ENCODE measurements at places on chromosomes 2 and 18. TPM values are rescaled to one million over a fixed set of nuclear protein-coding genes. Genes with fewer than 3 reads are reported as not detected.

The ITPRID2 gene
- 142 TPM for polyA plus RNA-seq

The C2orf74 gene
- 41.0 TPM for polyA plus RNA-seq

The MEMO1 gene
- 35.7 TPM for polyA plus RNA-seq

The UGT1A4 gene
- not detected for polyA plus RNA-seq

The IL36B gene
- polyA plus RNA-seq: not detected

The LYPD1 gene
- 67.8 TPM for polyA plus RNA-seq

The TFPI gene
- 40.8 TPM for polyA plus RNA-seq

The CCDC68 gene
- polyA plus RNA-seq: 7.9 TPM

The CCDC150 gene
- 23.2 TPM for polyA plus RNA-seq

The DTNA gene
- polyA plus RNA-seq: 18.7 TPM

The RGPD4 gene
- 0.06 TPM for polyA plus RNA-seq

The CFAP65 gene
- 0.73 TPM for polyA plus RNA-seq

The B4GALT6 gene
- 15.1 TPM for polyA plus RNA-seq

DNA sequence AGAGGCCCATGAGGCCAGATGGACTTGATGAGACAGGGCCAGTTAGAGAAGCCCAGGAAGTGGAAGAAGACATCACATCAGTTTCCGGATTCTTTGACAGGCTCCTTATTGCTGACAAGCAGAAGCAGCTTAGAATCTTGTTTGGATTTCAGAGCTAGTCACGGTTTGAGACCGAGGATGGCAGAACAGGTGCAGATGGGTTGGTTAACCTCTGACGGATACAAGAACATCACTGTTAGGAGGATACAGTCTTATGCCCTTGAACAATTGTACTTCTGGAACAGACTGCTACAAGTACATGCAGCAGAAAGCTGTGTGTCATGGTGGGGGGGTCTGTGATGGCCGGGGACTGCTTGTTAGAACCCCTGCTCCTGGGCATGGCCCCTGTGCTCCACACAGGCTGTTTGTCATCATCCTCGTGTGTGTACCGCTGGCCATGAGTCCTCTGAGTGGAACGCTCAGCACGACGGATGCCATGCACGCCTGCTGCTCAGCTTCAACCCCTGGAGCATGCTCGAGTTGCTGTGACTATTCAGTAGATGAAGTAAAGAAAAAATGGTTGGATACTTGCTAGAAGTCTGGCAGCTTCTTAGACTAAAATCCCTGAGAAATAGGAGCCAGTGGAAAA, 217.7 kb downstream of the SH3RF3 start:
- no peak for DNase-seq

GRCh38 chr2:112622528-112622849, 23.2 kb upstream of the SLC20A1 start:
- no peak for DNase-seq

DNA sequence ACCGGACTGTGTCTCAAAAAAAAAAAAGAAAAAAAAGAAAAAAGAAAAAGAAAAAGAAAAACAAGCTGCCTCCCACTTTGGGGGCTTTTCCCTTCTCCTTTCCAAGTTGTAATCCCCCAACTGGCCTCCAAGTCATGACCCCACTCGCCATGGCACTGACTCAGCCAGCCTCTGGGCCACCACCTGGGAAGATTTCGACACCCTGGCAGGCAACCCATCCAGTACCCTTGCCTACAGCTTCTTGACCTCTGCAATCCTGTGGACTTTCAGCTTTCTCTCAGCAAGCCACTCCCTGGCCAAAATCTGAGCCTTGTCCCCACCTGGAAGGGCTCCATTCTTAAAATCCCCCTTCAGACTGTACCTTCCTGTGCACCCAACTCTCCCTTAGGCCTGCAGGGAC, 22.3 kb upstream of the FOSL2 start:
- DNase-seq: no peak

DNA sequence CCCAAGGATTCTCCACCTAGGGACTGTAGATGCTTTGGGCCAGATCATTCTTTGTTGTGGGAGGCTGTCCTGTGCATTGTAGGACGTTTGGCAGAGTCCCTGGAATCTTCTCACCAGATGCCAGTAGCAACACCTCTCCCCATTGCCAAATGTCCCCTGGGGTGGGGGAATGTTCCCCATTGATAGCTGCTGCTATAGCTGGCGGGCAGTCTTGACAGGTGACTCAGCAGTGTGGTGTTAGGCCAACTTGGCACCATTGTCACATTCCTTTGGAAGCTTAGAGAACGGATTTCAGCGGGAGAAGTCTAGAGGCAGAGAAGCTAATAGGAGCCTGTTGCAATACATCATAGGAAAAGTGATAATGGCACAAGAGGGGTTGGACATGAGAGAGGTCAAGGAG, 495.7 kb upstream of the SMIM21 start:
- DNase-seq: no peak

DNA sequence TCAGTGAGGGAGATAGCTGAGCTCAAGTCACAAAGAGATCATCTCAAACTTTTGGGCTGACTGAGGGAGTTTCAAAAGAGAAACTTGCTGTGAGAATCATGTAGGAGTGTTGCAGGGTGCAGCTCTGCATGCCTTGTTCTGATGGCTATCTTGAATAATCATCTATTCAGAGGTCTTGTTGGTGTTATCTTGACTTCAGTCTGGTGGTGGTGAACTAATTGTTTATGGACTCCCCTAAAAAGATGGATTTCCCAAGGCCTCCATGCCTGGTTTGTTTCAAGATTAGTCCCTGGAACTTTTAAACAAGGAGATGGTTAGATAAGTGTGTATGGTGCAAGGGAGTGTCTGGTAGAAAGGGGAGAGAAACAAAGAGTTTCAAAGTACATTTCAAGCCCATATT, 29.8 kb downstream of the SLC39A6 start:
- DNase-seq: no peak

DNA sequence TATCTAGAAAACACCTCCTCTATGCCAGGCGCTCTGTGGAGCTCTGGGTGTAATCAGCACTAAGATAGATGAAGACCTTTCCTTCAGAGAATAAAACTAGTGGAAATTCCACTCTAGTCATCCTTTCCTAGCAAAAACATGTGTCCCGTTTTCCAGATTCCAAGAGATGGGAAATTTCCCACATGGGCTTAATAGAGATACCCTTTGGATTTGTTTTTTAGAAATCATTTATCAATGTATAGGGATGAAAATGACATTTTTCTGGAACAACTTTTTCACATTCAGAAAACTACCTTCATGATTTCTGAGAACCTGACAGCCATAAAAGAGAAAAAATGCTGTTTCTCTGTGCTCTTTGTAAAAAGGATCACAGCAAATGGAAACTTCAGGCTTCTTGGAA, 152.1 kb downstream of the NCKAP5 start:
- DNase-seq: no peak

DNA sequence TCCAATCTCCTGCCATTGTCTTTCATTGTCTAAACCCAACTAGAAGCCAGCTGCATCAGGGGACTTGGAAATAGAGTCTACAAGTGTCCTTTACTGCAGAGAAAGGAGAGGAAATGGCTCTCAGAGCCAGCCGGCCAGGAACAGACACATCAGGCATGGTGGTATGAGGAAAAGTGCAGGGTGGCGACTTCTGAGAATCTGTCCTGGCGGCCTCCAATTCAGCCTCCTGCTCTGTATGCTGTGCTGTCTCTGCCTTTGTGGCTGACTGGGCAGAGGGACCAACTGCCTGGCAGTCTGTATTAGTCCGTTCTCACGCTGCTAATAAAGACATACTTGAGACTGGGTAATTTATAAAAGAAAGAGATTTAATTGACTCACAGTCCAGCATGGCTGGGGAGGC, 36.8 kb upstream of the AQP4 start:
- no peak for DNase-seq

- no peak for DNase-seq
These were observed 27.6 kb upstream of the CALCRL start for GRCh38 chr2:187475499-187476248.

DNA sequence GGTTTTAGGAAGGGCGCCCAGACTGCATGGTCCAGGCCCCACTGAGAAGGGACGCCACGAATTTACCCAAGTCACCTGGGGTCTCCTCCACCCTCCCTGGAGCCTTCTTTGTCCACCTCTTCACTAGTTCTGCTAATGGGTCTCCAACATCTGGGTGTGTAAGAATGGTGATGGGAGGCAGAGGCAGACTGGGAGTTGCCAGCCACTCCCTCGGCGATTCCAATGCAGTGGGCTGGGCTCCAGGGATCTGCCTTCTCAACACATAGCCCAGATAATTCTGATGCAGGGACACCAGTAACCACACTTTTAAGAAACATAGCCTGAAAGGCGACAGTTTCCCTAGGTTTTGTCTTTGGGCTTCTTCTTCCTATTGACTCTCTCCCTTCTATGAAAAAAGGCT, 39.1 kb downstream of the MRPL44 start:
- no peak for DNase-seq

DNA sequence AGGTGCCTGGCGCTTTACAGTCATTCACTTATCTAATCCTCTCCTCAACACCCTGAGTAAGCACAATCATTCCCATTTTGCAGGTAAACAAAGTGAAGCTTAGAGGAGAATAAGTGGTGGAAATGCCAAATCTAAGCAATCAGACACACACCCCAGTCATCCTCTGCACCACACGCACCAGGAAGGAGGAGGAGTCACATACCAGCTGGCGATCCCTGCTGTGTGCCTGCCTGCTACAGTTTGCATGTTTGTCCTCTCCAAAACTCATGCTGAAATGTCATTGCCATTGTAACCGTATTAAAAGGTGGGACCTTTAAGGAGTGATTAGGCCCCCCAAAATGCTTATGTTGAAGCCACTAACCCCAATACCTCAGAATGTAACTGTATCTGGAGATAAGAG, 93.7 kb downstream of the LOXHD1 start:
- no peak for DNase-seq

- no peak for DNase-seq
These were observed 94.0 kb downstream of the CDK15 start for GRCh38 chr2:201900362-201900761.

DNA sequence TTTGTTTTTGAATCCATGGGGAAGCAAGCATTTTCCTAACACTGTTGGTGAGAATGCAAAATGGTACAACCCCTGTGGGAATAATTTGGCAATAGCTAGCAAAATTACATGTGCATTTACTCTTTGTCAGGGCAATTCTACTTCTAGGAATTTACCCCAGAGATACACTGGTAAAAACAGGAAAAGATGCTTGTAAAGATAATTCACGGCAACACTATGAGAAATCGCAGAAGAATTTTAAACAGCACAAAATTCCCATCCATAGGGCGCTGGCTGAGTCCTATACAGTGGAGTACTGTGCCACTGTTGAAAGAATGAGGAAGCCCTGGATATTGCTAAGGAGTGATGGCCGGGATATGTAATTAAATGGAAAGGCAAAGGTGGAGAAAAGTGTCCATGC, 75.8 kb downstream of the DGKD start:
- DNase-seq: no peak

DNA sequence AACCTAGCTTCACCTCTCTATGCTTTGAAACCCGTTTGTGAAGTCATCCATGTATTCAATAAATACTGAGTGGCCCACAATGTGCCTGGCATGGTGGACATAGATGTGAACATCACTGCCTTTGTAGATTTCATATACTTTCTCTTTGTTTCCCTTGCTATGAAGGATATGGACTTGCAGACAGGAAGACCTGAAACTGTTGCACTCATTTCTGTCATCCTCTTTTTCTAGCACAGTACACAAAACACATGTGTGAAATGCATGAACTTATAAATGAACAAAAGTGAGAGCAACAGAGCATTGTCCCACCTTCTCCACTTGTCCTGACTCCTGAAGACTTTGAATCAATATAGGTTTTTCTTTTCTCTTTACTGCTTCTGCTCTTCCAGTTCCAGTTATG, 249.4 kb upstream of the LINC00305 start:
- no peak for DNase-seq

DNA sequence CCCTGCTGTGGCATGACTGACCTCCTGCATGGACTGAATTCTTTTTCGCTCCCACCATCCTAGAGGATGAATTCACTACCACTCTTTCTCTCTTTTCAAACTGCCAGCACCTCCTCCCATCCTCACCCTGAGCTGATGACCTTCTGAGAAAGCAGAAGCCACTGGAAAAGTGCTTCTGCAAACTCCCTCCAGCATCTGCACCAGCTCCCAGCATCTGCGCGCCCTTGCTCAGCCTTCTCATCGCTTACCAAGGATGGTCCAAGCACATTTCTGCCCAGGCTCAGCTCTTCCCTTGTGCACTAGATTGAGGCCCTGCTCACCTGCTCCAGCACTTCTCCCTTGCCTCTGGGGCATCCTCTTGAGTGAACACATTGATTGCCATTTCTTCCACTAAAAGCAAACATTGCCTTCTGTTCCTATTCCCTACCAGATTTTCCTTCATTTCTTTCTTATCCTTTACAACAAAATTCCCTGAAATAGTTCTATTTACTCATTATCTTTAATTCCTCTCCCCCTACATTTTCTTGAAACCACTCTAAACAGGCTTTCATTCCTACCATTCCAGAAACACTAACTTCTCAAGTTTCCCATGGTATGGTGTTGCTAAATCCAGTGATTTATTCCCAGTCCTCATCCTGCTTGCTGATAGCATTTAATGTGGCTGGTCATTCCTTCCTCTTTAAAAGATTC, 42.7 kb upstream of the IL1RL1 start:
- no peak for DNase-seq

DNA sequence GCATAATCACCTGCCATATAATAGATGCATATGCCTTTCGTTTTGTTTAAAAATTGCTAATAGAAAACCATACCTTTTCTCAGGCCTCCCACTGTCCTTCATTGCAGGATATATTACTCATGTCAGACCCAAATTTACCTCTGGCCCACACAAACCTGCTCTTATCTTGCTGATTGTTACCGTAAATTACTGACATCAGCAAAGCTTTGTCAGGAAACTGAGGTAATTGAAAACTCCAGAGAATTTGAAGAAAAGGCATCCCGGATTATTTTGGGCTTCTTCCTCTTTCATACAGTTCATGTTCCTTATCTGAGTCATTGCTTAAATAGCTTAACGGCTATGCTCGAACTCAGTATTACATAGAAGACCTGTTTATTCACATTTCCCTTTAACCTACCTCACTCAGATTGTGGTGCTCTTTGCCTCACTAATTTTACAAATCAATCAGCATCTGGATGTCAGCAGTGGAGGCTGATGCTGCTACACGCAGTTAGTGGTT, 145.7 kb downstream of the ZEB2 start:
- no peak for DNase-seq

DNA sequence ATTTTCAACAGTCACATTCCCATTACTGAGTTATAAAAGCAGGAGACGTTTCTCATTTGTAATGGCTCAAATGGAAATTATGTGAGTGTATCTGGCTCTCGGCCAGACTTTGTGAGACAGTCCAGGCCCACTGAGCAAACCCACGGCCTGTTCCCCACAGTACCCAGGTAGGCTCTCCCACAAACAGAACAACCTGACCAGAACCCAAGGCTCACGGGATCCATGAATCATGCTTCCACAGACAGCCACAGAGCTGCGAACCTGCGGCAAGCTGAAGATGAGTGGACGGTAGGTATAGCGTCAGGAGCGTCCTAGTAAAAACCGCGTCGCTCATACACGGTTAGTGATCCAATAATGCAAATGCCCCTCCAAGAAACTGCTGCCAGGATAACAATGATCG, 34.2 kb downstream of the NDUFA10 start:
- DNase-seq: no peak

- DNase-seq: no peak
These were observed 63.9 kb downstream of the LDAH start for GRCh38 chr2:20758997-20759396.

Data from left renal cortex interstitium (tissue), 4 donors.